ENCODE measurements at places on chromosomes 5 and 9. TPM values are rescaled to one million over a fixed set of nuclear protein-coding genes. Genes with fewer than 3 reads are reported as not detected.

GRCh38 chr5:61464512-61464911 lies 132.5 kb downstream of the ZSWIM6 start:
- H3K4me1 ChIP-seq: peaks cover 54% of the 10 kb centered on the region
- H3K36me3 ChIP-seq: no peaks in the 10 kb centered on the region
- H3K27ac ChIP-seq: peak overlapping the region; percentile 16

DNA sequence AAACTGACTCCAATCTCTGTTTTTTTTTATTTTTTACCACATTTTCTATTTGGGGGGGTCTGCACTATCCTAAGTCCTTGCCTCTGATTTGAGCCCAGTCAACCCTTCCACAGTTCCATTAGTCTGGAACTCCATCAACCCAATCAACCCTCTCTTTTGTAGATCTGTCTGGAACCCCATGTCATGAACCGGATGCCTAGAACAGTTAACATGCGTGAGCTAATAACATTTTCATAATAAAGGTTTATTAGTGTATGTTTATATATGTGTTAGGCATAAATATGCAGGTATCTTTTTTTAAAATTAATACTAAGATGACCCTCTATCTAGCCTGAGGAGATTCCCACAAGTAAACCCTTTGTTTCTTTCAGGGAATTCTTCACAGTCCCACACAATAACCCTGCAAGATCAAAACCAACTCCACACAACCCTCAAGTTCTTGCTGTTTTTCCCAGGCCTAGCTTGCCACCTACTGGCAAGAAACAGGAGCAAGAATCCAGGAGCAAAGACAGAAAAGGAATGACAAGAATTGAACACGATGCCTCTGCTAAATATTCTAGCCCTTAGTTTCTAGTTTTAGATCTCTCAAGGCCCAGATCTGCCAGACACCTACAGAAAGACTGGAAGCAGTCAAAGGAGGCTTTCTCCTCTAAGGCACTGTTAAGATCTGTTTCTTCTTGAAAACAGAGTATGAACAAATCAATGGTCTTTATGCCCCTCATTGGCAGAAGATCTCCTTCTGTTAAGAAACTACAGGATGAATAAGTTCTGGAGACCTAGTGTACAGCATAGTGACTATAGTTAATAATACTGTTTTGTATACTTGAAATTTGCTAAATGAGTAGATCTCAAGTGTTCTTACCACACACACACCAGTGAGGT lies 100.4 kb downstream of the TRIM36 start:
- peak; percentile 52 for DNase-seq
- no peaks in the 10 kb centered on the region for H3K27me3 ChIP-seq
- H3K4me1 ChIP-seq: peaks cover 12% of the 10 kb centered on the region
- H3K27ac ChIP-seq: no peak overlapping the region

- DNase-seq: no peak
- no peak overlapping the region for H3K4me3 ChIP-seq
- peaks cover 44% of the 10 kb centered on the region for H3K4me1 ChIP-seq
Observed at GRCh38 chr5:54217826-54218503, 92.4 kb downstream of the ARL15 start.

DNA sequence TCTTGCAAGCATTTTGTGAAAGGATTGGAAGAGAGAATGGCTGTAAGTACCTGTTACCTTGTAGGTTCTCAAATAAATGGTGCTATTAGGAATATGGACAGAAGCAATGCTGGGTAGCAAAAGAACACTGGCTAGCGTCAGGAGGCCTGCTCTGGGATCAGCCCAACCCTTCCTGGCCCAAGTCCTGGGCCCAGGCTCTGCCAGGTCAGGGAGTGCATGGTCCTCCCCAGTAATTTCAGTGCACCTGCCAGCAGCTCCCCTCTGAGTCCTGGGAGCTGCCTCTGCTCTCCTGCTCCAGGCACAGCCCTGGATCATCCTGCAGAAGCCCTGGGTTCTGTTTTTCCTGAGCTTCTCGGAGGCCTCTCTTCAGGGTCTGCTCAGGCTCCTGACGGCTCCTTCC lies 89.5 kb upstream of the ARAP3 start:
- H3K27me3 ChIP-seq: peaks cover 16% of the 10 kb centered on the region
- no peak for DNase-seq
- H3K36me3 ChIP-seq: no peaks in the 10 kb centered on the region

- H3K27ac ChIP-seq: no peak overlapping the region
- H3K27me3 ChIP-seq: no peaks in the 10 kb centered on the region
- H3K4me1 ChIP-seq: peaks cover 16% of the 10 kb centered on the region
- DNase-seq: no peak
Observed at GRCh38 chr5:147568710-147569406, 59.0 kb upstream of the DPYSL3 start.

DNA sequence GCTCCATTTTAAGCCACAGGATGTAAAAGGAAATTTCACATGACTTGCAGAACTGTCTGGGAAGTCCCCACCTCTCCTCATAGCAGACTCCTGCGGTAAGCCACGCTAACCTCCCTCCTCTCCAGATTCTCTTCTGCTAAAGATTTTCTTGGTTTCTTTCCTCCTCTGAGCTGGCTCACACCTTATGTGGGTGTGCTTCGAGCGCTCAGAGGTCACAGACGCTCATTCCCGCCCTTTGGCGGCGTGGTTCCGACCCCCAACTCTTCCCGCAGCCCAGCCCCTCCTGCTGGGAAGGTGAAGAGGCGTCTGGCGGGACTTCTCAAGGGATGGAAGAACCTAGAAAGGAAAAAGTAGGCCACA lies 32.9 kb upstream of the CDK20 start:
- peak overlapping the region; percentile 8 for H3K4me3 ChIP-seq
- H3K36me3 ChIP-seq: peaks cover 3% of the 10 kb centered on the region
- no peak for DNase-seq

DNA sequence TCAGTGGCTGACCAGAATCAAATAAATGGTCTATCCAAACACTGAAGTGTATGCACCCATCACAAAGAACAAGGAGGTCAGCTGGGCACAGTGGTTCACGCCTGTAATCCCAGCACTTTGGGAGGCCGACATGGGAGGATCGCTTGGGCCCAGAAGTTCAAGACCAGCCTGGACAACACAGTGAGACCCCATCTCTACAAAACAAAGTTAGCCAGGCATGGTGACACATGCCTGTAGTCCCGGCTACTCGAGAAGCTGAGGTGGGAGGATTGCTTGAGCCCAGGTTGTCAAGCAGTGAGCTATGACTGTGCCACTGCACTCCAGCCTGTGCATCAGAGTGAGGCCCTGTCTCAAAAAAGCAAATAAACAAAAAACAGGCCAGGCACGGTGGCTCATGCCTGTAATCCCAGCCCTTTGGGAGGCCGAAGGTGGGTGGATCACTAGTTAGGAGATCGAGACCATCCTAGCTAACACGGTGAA lies 40.5 kb downstream of the SEMA4D start:
- H3K27me3 ChIP-seq: no peaks in the 10 kb centered on the region
- no peak overlapping the region for H3K4me3 ChIP-seq
- H3K27ac ChIP-seq: no peak overlapping the region
- H3K4me1 ChIP-seq: no peaks in the 10 kb centered on the region

DNA sequence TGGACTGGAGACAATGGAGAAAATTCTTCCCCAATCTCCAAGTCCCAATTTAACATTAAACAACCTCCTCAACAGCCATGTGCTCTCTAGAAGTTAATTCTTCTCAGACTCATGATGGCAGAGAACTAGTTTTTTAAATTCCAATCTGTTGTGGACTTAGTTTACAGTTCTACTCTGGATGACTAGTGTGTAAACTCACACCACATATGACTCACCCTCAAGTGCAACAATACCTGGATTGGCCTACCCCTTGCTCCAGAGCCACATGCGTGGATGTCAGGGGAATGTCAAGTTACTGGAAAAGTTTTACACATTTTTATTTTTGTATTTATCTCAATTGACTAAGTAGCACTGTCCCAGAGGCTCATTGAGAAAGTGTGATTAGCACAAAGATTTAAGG lies 136.0 kb upstream of the EFNA5 start:
- H3K4me1 ChIP-seq: peaks cover 20% of the 10 kb centered on the region
- H3K4me3 ChIP-seq: no peak overlapping the region
- no peaks in the 10 kb centered on the region for H3K27me3 ChIP-seq
- no peak overlapping the region for H3K27ac ChIP-seq
- H3K36me3 ChIP-seq: no peaks in the 10 kb centered on the region
- DNase-seq: no peak

GRCh38 chr5:98977723-98978122 lies 48.9 kb upstream of the CHD1 start:
- no peak overlapping the region for H3K4me3 ChIP-seq
- no peak overlapping the region for H3K27ac ChIP-seq
- no peaks in the 10 kb centered on the region for H3K27me3 ChIP-seq
- H3K4me1 ChIP-seq: no peaks in the 10 kb centered on the region
- H3K36me3 ChIP-seq: no peaks in the 10 kb centered on the region

GRCh38 chr9:68919661-68920060 lies 94.3 kb downstream of the PRKACG start:
- H3K27ac ChIP-seq: no peak overlapping the region
- H3K4me3 ChIP-seq: no peak overlapping the region
- no peaks in the 10 kb centered on the region for H3K27me3 ChIP-seq
- H3K36me3 ChIP-seq: no peaks in the 10 kb centered on the region

- H3K4me3 ChIP-seq: no peak overlapping the region
- no peaks in the 10 kb centered on the region for H3K27me3 ChIP-seq
- H3K36me3 ChIP-seq: no peaks in the 10 kb centered on the region
- DNase-seq: no peak
- H3K27ac ChIP-seq: peak overlapping the region; percentile 64
- peaks cover 9% of the 10 kb centered on the region for H3K4me1 ChIP-seq
Observed at GRCh38 chr5:142368529-142368928, 43.7 kb upstream of the SPRY4 start.

DNA sequence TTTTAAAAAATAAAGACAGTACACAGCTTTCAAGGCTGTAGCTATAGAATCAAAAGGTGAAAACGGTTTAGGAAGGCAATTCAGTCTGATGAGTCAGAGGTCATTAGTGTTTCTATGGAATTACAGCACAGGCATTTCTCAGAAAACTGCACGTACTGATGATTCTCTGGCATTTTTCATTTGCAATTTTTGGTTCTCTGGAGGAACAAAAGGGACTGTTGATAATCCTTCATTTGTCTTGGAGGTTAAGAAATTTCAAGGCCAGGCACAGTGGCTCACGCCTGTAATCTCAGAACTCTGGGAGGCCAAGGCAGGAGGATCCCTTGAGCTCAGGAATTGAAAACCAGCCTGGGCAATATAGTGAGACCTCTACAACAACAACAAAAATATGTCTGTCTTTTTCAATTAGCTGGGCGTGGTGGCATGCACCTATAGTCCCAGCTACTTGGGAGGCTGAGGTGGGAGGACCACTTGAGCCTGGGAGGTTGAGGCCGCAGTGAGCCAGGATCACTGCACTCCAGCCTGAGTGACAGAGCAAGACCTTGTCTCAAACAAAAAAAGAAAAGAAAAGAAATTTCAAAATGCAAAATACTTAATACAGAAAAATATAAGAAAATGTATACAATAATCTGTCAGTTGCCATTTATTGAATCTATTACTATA lies 27.3 kb downstream of the NR6A1 start:
- H3K27ac ChIP-seq: no peak overlapping the region
- H3K36me3 ChIP-seq: peaks cover 2% of the 10 kb centered on the region
- peaks cover 6% of the 10 kb centered on the region for H3K4me1 ChIP-seq
- H3K4me3 ChIP-seq: no peak overlapping the region
- no peaks in the 10 kb centered on the region for H3K27me3 ChIP-seq

DNA sequence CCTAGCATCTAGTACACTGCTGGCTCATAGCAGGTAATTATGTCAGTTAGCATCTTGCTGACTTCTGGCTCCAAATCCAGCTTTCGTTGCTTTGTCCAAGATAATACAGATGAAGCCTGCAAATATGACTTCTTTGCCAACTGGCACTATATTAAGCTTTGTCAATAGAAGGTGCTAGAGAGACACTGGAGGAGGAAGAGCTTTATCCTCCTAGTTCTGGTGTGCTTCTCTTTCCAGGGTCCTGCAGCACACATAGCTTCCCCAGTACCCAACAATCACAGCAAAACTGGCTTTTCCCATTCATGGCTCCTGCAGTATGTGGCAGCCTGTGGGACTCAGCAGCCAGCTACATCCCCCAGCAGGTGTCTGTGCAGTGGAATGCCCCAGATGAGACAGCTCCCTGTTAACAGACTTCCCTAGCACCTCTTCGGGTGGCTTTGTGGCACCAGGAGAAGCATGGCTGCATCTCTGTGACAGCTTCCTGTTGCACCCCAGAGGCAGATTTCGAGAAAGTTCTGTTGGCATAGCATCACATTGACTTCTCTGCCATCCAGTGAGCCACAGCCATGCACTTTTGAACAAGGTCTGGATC lies 147.8 kb downstream of the OXCT1 start:
- H3K27me3 ChIP-seq: peaks cover 1% of the 10 kb centered on the region
- H3K36me3 ChIP-seq: no peaks in the 10 kb centered on the region
- no peak for DNase-seq
- no peaks in the 10 kb centered on the region for H3K4me1 ChIP-seq

DNA sequence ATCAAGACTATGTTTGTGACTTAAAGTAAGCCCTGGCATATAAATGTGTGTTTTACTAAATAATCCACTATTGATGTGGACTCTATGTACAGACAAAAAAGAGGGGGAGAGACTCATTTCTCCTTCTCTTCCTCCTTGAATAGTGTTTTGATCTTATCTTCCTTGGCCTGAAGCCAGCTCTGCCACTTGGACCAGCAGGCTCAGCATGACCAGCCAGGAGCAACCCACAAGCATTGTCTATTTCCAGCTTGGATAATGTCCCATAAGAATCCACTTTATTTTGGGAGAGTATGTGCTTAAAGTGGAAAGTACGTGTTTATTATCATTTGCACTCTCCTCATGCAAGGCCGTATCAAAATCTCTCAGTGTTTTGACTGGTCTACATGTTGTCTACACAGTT lies 23.8 kb upstream of the SLC46A2 start:
- H3K27me3 ChIP-seq: peaks cover 43% of the 10 kb centered on the region
- H3K4me3 ChIP-seq: no peak overlapping the region
- no peak overlapping the region for H3K27ac ChIP-seq
- no peak for DNase-seq

GRCh38 chr5:160118349-160119141 lies 705 bp downstream of the PWWP2A start:
- peaks cover 4% of the 10 kb centered on the region for H3K36me3 ChIP-seq
- H3K27ac ChIP-seq: peak overlapping the region; percentile 85
- peak; percentile 29 for DNase-seq
- peaks cover 7% of the 10 kb centered on the region for H3K27me3 ChIP-seq
- H3K4me1 ChIP-seq: peaks cover 6% of the 10 kb centered on the region

- peaks cover 9% of the 10 kb centered on the region for H3K4me1 ChIP-seq
- DNase-seq: no peak
- peaks cover 3% of the 10 kb centered on the region for H3K36me3 ChIP-seq
- no peak overlapping the region for H3K4me3 ChIP-seq
Observed at GRCh38 chr5:40570408-40571129, 109.1 kb upstream of the PTGER4 start.

GRCh38 chr5:141772281-141772680 lies 90.3 kb upstream of the ARAP3 start:
- H3K36me3 ChIP-seq: no peaks in the 10 kb centered on the region
- DNase-seq: no peak
- peaks cover 16% of the 10 kb centered on the region for H3K27me3 ChIP-seq
- H3K4me3 ChIP-seq: no peak overlapping the region
- H3K4me1 ChIP-seq: peaks cover 2% of the 10 kb centered on the region

SV2C gene
- total RNA-seq: 0.18 TPM

ZNF658 gene
- 6.0 TPM for total RNA-seq

GCNT4 gene
- 1.8 TPM for total RNA-seq

THOC3 gene
- 60.6 TPM for total RNA-seq

KCNIP1 gene
- total RNA-seq: 2.3 TPM

ADAMTS12 gene
- 13.5 TPM for total RNA-seq

LCN1 gene
- total RNA-seq: not detected

PDE8B gene
- total RNA-seq: 4.8 TPM

PAPPA gene
- 3.2 TPM for total RNA-seq
